Activated CD4-positive, alpha-beta T cell treated with anti-CD3 and anti-CD28 coated beads, Interleukin-2, Interleukin-6, amounts not matched to agents 100 ng/mL and 50 ng/mL, durations not matched to agents 16 hours and 8 hours (primary cell): ENCODE measurements at places on chromosomes 16 and 17.

DNA sequence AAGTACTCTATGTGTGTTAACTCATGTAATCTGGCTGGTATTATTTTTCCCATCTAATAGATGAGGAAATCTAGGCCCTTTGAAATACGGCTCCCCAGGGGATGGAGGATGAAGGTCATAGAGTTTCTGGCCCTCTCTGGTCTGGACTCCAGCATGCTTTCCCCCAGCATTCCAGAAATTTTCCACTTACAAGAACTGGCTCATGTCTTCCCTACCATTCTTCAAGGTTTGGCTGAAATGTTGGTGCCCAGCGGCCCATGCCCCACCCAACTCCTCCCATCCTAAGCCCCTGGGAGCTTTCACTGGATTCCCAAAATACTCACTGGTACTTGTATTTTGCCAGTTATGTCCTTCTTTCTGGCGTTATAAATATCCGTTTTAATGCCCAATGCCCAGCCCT lies 237.5 kb upstream of the NLRP1 start:
- no peak for DNase-seq

DNA sequence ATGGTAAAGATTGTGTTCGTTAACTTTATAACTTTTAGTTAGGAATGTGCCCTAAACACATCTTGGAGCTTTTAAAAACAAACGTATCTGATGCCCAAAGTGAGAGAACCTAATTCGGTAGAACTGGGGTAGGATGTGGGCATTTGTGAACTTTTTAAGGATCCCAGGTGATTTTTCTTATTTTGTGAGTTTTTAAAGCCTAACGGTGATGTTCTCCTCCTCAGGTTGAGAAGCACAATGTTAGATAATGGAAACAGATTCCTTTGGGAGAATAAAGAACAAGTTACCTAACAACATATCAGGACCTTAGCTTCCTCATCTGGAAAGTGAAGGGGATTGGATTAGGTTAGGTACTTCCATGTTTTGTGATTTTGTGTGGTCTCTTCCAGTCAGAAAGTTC lies 687 bp downstream of the SAP30BP start:
- no peak for DNase-seq

DNA sequence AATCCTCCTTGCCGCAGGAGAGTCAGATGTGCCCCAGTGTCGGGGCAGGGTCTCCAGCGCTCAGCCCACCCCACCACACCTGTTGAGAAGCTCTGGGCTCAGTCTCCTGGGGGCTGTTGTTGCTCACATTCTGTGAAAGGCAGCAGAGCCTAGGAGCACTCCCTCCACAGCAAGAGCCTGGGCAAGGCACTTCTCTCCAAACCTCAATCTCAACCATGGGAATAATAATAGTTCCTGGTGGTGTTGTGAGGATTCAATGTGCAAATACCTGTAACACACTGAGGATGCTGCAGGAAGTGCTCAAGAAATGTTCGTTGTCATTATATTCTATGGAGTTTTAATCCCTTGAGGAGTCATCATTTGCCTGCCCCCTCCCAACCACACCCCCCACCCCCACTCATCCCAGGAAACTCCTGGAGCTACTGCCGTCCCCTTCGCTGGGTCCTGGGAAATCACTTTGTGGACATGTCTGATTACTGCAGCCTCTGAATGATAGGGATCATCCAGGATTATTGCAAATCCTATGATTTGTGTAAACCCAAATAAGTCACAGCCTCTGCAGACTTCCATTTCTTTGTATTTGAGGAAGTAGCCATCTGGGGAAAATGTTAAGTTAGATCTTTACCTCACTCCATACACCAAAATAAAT lies 61.5 kb downstream of the CCT6B start:
- no peak for DNase-seq

DNA sequence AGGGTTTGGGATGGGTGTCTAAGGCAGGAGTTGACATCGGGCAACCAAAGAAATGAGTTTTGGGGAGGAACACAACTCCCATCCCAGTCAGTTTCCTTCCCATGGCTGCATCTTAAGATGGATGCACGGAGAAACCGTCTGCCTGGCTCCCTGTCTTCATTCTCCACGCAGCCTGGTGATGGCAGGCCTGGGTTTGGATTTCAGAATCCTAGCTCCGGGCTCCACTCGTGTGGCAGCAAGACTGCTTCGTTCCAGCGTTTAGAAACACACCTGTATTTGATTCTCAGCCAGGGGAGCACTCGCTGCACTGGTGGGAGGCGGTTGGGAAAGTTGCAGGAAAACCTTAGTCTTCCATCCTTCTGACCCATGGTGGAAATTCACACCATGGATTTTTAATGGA lies 141.1 kb downstream of the RAB11FIP4 start:
- DNase-seq = no peak

GRCh38 chr17:59124665-59125064 lies 18.0 kb upstream of the TRIM37 start:
- no peak for DNase-seq

GRCh38 chr17:75228847-75229246 lies 23.4 kb downstream of the NUP85 start:
- DNase-seq = no peak

GRCh38 chr17:64358261-64358788 lies 32.3 kb downstream of the PECAM1 start:
- no peak for DNase-seq

- no peak for DNase-seq
Measured at GRCh38 chr16:14456793-14457481, 173.1 kb downstream of the PARN start.

- DNase-seq = no peak
Measured at GRCh38 chr17:2283302-2283701, 20.3 kb downstream of the SMG6 start.

DNA sequence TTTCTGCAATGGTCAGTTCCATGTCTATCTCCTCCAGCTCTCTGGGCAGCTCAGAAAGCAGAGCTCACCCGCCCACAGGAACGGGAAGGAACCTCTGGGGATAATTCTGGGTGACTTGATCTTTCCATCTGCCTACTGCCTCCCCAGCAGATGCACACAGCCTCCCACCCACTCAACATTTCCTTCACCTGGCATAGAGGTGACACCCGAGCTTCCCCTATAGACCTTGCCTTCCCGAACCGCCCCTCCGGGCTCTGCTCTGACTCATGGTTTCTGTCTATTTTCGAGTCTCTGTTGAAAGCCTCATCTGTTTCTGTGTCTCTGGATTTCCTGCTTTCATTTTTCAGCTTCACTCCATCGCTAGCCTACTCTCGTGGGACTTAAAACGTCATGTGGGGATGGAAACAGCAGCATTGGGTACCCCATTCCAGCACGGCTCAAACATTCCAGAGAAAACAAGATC lies 11.4 kb downstream of the GGA3 start:
- DNase-seq = peak; percentile 89

- DNase-seq = peak; percentile 81
Measured at GRCh38 chr16:82653550-82654511, 27.1 kb downstream of the CDH13 start.

DNA sequence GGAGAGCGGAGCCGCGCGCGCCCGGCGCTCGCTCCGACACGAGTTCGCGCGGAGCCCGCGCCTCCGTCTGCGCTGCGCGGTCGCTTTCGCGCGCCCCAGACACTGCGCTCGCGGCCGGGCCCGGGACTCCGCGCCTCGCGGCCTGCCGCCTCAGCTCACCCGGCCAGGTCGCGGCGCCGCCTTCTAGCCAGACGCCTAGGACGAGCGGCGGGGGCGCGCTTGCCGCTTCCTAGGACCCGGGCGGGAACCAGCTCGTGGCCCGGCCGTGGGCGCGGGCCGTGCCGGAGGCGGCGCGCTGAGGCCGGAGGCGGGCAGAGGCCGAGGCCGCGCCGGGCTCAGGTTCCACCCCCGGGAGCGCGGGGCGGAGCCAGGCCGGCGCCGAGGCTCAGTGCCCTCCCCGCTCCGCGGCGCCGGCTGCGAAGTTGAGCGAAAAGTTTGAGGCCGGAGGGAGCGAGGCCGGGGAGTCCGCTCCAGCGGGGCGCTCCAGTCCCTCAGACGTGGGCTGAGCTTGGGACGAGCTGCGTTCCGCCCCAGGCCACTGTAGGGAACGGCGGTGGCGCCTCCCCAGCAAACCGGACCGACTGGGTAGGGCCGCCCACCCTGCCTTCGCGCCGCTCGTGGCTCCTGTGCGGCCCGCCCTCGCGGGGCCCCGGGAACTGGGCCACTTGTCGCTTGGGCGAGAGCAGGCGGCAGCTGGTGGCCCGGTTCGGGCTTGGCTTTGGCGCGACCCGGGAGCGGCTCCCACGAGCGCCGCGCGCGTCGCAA lies at the start of gene SPHK1:
SPHK1 (plus strand) TSS at position 388 of the 765 bp plus-strand sequence. CDS start 1,036 bp downstream, outside the sequence.
- DNase-seq = peak; percentile 84

- DNase-seq = no peak
Measured at GRCh38 chr16:24986512-24987303, 28.5 kb downstream of the ARHGAP17 start.

DNA sequence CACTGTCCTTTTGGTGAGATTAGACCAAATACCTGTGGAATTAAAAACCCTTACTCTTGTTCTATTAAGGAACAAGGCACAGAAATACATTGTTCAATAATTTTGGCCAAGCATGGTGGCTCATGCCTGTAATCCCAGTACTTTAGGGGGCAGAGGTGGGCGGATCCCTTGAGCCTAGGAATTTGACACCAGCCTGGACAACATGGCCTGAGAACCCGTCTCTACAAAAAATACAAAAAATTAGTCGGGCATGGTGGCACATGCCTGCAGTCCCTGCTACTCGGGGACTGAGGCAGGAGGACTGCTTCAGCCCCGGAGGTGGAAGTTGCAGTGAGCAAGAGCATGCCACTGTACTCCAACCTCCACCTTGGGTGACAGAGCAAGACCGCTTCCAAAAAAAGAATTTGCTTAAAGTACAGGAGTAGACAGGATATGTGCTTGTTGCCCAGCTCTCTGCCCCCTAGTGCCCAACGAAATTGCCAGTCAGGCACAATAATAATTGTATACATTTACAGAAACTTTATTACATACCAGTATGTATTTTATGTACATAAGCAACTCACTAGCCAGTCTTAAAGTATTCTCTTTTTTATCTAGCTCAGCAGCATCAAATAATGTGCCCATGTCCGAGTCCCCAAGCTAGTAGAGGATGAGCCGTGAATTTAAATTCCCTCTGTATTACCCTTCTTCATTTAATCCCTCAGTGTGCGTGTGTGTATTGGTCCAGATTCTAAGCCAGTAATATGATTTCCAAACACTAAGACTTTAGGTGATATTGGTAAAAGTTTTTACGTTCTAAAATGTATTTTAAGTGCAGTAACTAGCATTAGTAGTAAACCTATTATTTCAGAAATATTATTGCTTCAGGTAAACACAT lies 1.4 kb downstream of the THUMPD1 start:
- DNase-seq = peak; percentile 37

DNA sequence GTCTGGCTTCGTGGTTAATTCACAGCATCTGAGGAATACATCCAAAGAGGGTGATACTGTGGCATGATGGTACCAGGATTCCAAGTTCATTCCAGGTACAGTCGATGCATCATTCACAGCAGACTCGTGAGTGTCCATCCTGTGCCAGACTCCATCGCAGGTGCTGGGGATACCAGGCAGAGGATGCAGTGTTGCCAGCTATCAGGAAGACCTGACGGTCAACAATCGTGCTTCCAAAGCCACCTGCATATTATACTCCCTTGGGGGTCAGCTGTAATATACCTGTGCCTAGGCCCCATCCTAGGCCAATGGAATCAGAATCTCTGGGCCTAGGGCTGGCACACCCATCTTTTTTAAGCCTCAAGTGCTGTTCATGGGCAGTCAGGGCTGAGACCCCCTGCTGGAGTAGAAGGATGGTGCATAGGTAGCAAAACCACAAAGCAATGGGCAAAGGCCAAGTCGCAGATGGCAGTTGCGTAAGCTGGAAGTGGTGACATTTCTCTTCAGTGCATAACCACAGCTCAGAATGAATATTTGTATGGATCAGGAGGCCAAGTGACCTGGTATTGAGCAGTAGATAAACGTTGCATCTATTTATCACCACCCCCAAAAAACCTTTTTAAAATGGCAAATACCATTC lies 42.9 kb upstream of the C16orf78 start:
- DNase-seq = no peak

DNA sequence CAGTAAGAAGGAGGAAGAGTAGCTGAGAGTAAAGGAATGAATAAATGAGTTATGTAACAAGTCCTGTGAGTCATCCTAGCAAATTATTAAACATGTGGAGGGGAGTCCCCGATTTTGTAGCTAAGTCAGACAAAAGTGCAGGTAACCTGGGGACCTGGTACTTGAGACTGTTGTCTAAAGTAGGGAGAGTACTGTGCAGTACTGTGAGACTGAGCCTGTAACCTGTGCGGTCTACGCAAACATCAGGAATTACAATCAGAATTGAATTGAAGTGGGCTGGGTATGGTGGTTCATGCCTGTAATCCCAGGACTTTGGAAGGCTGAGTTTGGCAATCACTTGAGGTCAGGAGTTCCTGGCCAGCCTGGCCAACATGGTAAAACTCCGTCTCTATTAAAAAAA lies 35.7 kb downstream of the IKZF3 start:
- DNase-seq = no peak

DNA sequence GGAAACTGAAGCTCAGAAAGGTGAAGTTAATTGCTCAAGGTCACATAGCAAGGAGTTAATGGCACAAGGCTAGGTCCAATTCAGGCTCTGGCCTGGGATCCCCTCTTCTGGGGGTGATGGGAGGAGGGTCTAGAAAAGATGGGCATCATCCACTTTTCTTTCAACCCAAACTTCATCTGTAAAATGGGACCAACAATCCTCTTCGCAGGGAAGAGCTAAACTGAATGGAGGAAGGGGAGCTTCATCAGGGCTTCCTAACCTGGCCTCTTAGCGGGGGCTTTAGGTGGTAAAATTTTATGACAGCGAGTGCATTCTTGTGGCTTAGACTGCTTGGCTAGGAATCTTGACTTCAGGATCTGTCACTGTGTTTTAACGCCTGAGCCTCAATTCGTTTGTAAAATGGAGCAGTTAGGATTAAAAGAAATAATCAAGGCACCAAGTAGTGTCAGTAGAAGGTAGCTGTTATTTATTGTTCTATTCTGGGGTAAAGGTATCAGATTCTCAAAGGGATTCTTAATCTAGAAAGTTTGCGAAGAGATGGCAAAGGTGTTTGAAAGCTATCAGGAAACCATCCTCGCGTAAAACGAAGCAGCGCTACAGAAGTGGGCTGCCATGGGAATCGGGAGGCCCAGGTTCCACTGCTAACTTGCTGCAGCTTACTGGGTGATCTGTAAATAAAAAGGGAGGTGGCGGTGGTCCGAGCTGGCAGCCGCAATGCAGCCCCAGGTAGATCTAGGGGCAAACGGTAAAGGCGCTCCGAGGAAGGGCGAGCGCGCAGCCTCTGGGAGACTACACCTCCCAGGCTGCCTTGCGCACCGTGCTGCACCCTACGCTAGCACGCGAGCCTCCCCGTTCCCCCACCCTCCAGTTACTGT lies 1.5 kb upstream of the SRCAP start:
- DNase-seq = no peak

- no peak for DNase-seq
Measured at GRCh38 chr17:36501351-36501750, 14.9 kb downstream of the ZNHIT3 start.
